Epithelial cell of esophagus (primary cell): ENCODE measurements at places on chromosomes 4 and X.

- DNase-seq, result no peak
Measured at GRCh38 chr4:184860018-184860779, 34.4 kb upstream of the ACSL1 start.

- DNase-seq, result peak; percentile 79
Measured at GRCh38 chr4:189232274-189232673, 708.4 kb upstream of the FRG1 start.

DNA sequence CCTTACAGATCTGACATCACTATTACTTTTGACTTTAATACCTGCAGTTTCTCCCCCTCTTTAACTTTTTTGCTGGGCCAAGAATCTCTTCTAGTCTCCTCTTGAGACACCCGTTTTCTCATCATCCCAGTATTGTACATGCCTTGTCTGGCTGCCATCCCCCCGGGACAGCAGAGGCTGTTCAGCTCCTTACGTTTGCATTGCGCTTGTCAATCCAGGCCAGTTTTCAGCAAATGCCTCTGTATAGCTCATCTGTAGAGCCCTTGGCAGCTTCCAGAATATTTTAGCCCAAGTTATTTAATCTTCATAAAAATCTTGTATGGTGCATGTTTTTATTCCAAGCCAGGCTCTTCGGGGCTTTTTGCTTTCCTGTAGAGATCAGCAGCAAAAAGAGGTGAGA, 22.3 kb upstream of the HOPX start:
- DNase-seq, result no peak

- DNase-seq, result peak; percentile 71
Measured at GRCh38 chr4:100450449-100450848, 67.4 kb downstream of the EMCN start.

GRCh38 chr4:158162631-158163030, 10.2 kb downstream of the GASK1B start:
- DNase-seq, result peak; percentile 29
